ENCODE measurements at places on chromosomes 6 and 20.

GRCh38 chr6:151293688-151294016, 53.9 kb downstream of the AKAP12 start:
- no peak for DNase-seq

- DNase-seq: no peak
These were observed 479.3 kb upstream of the BTBD3 start for GRCh38 chr20:11438412-11438811.

- no peak for DNase-seq
These were observed 202.8 kb upstream of the CST7 start for GRCh38 chr20:24746351-24746685.

DNA sequence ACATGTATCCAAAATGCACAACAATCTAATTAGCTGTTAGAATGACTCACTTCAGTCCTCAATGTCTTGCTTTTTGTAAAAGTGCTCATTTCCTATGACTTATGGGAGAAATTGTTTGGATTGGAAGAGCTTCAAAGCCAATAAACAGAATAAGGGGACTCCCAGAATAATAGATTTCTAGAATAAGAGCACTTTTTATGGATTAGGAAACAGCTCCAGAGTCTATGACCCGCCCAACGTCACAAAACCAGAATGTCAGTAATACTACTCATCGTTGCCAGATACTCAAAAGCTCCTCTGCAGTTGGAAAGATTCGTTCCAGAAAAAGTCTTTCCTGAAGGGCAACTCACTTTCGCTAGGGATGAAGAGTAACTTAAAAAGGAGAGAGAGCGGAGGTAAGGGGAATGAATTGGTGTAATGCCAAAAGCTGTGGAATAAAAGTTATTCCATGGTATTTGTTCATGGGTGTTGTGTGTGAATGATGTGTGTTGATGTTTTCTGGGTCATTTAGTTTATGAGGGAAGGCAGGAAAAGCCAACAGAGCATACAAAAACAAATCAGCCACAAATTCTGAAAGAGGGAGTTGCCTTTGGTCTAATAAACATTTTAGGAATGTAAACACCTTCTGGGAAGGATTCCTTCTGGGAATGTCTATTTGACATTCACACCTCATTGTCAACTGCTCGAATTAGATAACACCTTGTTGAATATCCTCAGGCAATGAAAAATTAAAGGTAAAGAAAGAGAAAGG, 64.6 kb downstream of the SYNE1 start:
- no peak for DNase-seq

DNA sequence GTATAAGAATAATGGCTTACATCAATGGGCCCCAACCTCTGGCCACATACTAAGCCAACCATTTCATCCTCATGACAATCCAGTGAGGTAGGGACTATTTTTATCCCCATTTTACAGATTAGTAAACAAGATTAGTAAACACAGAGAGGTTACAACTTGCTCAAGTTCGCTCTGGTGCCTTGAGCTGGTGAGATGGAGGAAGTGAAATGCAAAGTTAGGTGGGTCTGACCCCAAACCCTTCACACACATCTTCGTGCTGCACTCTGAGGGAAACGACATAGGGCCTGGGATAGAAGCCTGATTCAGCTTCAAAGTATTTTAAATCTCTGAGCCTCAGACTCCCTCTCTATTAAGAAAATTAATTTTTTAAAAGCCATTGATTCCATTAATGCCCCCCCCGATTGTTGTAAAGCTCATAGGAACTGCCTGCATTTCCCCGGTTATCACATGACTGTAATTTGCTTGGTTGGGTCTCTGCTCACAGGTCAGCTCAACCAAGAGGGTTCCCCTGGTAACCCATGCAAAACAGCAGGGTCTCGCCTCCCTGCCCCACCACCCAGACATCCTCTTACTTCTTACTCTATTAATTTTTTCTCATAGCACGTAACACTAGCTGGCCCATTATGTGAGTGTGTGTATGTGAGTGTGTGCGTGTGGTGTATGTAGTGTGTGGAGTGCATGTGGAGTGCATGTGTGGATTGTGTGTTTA, 221.2 kb downstream of the MAFB start:
- DNase-seq: no peak

DNA sequence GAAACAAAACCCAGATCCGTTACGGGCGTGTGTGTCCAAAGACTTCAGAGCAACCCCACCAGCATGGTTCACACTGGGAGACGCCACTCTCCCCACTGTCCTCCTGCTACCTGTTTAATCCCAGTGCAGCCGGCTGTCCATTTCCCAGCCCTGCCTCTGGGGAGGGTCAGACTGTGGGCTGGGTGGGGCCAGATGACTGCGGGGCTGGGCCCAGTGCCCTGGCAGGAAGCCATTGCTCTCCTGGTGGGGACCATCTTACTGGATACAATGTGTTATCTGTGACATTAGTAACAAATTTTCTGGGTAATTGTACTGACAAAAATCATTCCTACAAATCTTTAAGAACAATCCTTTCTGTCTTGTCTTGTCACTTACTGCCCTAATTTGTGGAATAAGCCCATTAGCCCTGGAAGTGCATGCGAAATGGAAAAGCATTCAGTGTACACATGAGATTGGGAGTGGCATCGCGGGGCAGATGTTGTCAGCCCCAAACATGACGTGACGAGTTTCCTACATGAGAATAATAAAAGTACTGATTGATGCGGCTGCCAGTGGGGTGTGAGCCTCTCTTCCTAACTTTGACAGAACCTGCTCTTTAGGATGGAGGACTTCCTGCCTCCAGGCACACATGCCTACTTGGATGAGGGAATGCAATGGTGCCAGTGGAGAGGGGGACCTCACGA, 37.9 kb upstream of the PCMTD2 start:
- DNase-seq: no peak

GRCh38 chr6:78770765-78771164, 96.6 kb upstream of the IRAK1BP1 start:
- DNase-seq: no peak

- no peak for DNase-seq
These were observed 68.5 kb upstream of the ARMC2 start for GRCh38 chr6:108779536-108780275.

- DNase-seq: no peak
These were observed 30.8 kb downstream of the RSPO4 start for GRCh38 chr20:971346-971745.

- DNase-seq: no peak
These were observed 17.4 kb downstream of the ITPR3 start for GRCh38 chr6:33638556-33638955.

- no peak for DNase-seq
These were observed 288.4 kb downstream of the CLIC5 start for GRCh38 chr6:45727228-45727627.

DNA sequence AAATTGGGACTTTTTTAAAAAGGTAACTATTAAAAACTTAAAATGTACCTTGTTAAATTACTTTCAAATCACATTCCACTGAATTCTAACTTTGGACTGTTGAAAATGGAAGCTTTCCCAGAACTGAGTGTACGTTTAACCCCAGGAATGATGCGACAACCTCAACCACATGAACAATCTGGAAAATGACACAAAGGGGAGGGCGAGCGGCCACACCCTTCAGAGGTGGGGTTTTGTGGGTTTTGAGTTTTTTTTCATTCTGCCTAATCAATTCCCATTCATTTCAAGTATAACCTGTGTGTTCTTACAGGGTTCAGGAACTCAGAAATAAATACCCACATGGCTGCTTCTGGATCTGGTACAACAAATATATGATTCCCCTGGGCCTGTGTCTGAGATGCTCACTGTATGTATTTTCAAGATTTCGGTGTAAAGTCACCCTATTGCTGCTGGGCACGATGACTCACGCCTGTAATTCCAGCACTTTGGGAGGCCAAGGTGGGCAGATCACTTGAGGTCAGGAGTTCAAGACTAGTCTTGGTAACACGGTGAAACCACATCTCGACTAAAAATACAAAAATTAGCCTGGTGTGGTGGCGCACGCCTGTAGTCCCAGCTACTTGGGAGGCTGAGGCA, 21.6 kb downstream of the CNKSR3 start:
- no peak for DNase-seq

DNA sequence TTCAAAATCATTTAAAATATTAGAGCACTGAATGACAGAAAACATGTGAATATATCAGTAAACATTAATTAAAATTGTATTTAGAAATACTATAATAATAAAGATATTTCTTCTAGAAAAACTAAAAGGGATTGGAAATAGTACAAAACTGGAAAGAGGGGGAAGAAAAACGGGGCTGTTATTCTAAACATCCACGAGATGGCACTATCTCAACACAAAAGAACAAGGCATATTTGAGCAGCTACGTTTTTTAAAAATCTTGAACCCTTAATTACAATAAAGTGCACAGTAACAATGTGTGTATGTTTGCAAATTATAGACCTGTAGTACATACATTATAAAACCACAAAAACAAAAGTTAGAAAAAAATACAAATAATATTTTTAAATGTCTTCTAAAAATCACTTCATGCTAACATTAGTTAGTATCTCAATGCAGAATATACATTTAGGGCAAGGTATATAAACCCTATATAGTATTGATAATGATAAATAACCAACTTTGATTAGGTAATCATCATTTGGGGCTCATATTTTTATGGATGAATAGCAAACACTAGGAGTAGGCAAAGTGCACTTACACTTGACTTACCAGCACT, 42.5 kb upstream of the PNISR start:
- no peak for DNase-seq

- no peak for DNase-seq
These were observed 110.1 kb downstream of the KIF13A start for GRCh38 chr6:17877196-17877894.

GRCh38 chr20:2125474-2126112, 24.0 kb downstream of the STK35 start:
- no peak for DNase-seq

DNA sequence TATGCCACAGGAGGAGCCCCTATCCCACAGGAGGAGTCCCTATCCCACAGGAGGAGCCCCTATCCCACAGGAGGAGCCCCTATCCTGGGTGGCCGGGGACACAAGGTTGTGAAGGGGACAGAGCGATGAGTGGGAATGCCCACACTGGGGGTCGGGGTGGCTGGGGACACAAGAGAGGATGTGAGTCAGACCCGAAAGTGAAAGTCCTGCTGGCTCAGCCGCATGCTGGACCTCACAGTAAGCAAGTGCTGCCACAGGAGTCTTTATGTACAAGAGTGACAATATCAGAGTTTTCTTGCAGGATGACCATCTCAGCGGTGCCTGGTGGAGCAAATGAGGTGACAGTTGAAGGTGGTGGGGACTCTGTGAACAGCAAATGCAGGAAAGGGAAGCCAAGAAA, 93.7 kb downstream of the PSMB1 start:
- DNase-seq: no peak

DNA sequence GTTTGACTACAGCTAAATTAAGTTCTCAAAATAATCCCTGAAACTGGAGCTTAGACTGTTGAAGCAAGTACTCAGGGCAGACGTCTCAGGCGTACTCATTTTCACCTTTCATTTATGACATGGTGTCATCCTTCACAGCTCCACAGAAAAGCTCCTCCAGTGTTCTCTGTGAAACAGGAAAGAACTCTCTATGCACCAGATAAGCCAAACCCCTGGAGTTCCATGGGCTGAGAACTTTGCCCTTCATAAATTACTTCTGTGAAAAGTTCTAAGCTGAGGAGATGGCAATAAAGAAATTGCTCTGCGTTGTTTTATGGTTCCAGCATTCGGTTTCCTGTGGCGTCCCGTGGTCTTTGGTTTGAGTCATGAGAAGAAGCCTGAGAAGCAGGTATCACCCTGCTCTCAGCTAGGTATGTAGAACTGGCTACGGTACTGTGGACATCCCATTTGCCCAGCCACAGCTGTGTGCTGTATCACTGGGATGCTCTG, 20.2 kb upstream of the RREB1 start:
- DNase-seq: no peak

GRCh38 chr20:57130160-57130772, 136.2 kb downstream of the BMP7 start:
- no peak for DNase-seq

DNA sequence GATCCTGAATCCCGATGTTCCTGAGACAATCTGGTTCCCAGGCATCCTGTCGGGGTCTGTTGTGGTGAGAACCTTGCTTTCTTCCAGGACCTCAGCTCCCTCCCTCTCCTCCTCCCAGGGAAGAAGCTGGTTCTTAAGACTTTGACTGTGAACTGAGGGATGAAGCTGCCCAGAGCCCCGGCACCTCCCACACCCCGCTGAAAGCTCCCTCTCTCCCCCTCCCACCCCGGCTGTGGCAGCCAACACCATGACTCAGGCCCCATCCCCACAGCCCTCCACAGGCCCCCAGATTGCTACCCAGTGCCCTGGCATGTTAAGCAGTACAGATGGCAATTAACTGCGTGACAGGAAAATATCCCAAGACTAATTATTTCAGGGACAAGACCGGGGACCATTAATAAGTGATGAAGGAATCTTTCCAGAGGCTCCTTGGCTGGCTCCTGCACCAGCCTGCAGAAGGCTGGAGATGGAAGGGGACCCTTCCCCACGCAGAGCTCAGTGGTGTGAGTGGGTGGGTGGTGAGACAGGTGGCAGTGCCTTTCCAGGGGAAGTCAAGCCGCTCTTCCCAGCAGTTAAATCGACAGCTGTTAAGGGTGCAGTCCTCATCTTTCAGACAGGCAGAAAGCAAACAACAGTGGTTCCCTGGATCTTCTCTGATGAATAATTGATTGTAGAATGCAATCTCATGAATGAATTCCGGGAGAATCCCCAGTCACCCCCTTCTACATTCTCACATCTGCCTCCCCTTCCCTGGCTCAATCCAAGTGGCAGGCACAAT, 237.9 kb downstream of the LRFN2 start:
- DNase-seq: no peak

DNA sequence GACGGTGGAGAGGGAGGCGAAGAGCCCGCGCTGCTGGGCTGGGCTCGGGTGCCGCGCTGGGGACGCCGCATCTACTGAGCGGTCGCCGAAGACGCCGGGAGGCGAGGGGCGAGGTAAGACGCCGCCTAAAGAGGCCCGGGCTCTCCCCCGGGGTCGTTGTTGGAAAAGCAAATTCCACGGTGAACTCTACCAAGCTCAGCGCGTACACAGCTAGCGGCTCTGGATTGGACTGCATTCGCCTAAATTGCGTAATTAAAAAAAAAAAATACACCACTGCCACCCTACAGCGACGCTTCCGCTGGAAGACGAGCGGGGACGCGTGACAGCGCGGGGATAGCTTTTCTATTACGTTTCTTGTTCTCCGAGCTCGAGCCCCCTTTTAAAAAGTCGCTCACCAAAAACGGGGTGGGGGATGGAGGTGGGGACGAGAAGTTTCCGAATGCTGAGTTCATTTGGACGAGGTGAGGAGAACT, 92.0 kb upstream of the PRDM1 start:
- no peak for DNase-seq

DNA sequence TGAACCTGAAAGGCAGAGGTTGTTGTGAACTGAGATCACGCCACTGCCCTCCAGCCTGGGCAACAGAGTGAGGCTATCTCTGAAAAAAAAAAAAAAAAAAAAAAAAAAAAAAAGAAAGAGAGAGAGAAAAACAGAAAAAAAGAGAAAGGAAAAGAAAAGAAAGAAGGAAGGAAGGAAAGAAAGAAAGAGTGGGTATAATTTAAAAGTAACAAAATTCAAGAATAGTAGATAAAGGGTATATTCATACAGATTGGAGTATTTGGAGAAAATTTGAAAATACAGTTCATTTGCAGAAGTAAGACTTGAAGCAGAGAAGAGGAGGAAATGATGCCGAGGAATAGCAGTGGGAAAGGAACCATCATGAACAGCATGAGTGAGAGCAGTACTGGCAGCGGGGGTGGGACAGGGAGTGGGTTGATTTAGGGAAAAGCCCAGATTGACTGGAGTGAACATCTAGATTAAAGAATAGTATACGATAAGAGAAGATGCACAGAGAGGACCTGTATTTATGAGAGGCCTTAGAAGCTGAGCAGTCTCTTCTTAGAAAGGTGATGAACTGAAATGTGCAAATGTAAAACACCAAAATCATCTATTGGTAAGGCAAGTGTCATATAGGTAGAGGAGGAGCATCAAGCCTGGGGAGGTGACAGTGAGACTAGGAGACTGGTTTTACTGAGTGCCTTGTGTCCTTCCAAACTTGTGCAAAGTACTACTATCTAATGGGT, 17.8 kb upstream of the HLA-DRB1 start:
- DNase-seq: no peak
